ENCODE measurements at places on chromosomes 11 and 22.

DNA sequence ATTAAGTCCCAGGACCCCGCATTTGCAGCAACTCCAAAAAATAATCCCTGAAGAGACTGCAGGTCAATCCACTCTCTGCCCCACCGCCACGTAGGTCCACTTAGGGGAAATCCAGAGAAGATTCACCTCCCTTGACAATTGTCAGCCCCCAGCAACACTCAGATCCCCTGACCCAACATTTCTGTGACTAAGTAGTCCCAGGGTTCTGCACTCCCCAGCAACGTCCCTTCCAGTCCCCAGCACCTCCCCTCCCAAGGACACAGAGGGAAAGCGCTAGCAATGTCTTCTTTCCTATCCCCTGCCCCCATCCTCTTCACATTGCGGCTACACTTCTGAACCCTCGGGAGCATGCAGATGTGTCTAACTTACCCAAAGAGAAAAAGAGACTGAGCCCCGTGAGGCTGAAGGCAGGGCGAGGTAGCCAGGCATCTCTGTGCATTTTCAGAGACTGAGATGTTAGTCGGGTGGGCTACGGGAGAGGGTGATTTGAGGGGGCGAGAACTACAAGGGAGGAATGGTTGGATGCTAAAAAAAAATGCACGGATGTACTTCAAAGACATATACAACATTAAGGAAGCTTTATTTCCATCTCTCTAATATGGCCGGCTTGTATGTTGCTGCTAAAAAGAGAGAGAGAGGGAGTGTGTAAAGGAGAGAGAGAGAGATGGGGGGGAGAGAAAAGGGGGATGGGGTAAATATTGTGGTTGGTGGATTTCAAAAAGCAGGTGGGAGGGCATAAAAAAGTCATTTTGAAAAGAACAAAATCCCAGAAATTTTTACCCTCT lies at the start of gene SCN2B:
SCN2B (minus strand) TSS at position 647 of the 785 bp plus-strand sequence; CDS start at position 439, 208 bp downstream.
- H3K27ac ChIP-seq = no peak within 1 kb of the TSS
- no peaks in the 10 kb centered on the region for H3K4me1 ChIP-seq
- no peaks in the 10 kb centered on the region for H3K27me3 ChIP-seq

GRCh38 chr11:29452146-29452545 lies 564.7 kb downstream of the KCNA4 start:
- H3K27ac ChIP-seq = no peak overlapping the region
- no peaks in the 10 kb centered on the region for H3K4me1 ChIP-seq

DNA sequence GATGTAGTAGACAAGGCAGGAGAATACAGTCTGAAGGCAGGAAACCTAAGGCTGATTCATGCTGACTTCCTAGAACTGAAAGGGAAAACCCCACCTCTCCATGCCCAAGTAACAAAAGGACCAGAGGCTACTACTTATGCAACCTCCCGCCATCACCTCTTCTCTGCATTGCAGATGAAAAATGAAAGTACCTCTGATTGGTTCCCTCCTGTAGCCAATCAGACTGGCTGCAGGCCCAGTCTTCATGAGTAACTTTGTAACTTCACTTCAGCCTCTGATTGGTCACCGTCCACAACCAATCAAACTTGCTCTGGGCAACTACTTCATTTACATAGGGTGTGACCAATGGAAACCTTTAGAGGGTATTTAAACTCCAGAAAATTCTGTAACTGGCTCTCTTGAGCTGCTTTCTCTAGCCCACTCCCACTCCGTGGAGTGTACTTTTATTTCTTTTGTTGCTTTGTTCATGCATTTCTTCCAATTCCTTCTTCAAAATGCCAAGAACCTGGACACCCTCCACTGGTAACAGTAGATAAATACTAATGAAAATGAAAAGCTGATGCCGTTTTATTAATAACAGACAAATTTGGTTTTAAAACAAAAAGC lies 5.2 kb upstream of the MAP6 start:
- H3K4me1 ChIP-seq = no peaks in the 10 kb centered on the region
- no peak for DNase-seq
- H3K36me3 ChIP-seq = no peaks in the 10 kb centered on the region
- H3K4me3 ChIP-seq = no peak overlapping the region
- no peaks in the 10 kb centered on the region for H3K27me3 ChIP-seq

DNA sequence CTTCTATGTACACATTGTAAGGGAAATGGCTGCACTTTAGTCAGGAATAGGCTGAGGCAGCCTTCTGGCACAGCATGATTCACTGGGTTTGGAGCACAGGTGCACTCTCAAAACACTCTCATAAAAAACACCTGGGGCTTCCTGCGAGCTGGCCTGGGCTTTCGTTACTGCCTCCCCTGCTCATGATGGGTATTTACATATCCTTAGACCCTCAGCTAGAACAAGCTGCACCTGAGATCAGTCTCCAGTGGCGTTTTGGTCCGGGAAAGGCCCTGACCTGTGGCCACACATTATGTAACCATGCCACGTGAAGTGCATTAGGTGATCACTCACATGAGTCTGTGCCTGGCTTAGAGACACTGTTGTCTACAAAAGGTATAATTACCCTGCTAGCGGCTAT lies 321.7 kb downstream of the TMEM135 start:
- no peak for DNase-seq
- H3K4me1 ChIP-seq = no peaks in the 10 kb centered on the region
- H3K36me3 ChIP-seq = no peaks in the 10 kb centered on the region
- no peak overlapping the region for H3K4me3 ChIP-seq
- no peaks in the 10 kb centered on the region for H3K27me3 ChIP-seq

- DNase-seq = no peak
- H3K36me3 ChIP-seq = no peaks in the 10 kb centered on the region
- no peak overlapping the region for H3K4me3 ChIP-seq
- H3K4me1 ChIP-seq = no peaks in the 10 kb centered on the region
- no peaks in the 10 kb centered on the region for H3K27me3 ChIP-seq
- H3K27ac ChIP-seq = no peak overlapping the region
These were observed 9.4 kb upstream of the CALCA start for GRCh38 chr11:14981507-14981906.

- no peak for DNase-seq
- no peaks in the 10 kb centered on the region for H3K27me3 ChIP-seq
- H3K4me1 ChIP-seq = no peaks in the 10 kb centered on the region
These were observed 17.7 kb downstream of the ELF5 start for GRCh38 chr11:34495724-34496377.
